ENCODE measurements at places on chromosomes 7 and 10.

GRCh38 chr10:26215935-26216584, 514 bp upstream of the GAD2 start:
- DNase-seq = no peak

GRCh38 chr7:104878577-104878976, 135.4 kb upstream of the KMT2E start:
- no peak for DNase-seq

DNA sequence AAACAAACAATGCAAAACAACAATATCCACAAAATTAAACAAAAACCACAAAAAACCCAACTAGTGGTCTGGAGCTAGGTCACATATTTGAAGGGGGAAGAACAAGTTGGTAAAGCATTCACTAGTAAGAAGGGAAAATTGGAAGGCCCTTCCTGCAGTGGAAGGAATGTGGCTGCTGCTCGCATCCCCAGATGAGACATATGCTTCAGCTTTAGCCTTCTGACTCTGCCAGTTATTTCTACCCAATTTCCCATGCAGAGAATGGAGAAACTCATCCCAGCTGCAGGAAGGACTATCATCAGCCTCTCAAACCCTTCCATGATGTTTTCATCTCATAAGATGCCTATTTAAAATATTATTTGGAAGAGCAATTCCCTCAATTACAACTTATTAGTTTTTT, 176.6 kb downstream of the BMPER start:
- no peak for DNase-seq

GRCh38 chr10:79090134-79090803, 21.5 kb downstream of the ZMIZ1 start:
- DNase-seq = no peak

GRCh38 chr7:151736403-151736909, 140.5 kb downstream of the PRKAG2 start:
- DNase-seq = peak; percentile 86

GRCh38 chr7:144908943-144909556, 73.2 kb upstream of the TPK1 start:
- DNase-seq = no peak

- DNase-seq = no peak
Measured at GRCh38 chr10:35492386-35493195, 112.5 kb upstream of the GJD4 start.

GRCh38 chr10:103693812-103694205, 161.6 kb downstream of the SH3PXD2A start:
- no peak for DNase-seq

DNA sequence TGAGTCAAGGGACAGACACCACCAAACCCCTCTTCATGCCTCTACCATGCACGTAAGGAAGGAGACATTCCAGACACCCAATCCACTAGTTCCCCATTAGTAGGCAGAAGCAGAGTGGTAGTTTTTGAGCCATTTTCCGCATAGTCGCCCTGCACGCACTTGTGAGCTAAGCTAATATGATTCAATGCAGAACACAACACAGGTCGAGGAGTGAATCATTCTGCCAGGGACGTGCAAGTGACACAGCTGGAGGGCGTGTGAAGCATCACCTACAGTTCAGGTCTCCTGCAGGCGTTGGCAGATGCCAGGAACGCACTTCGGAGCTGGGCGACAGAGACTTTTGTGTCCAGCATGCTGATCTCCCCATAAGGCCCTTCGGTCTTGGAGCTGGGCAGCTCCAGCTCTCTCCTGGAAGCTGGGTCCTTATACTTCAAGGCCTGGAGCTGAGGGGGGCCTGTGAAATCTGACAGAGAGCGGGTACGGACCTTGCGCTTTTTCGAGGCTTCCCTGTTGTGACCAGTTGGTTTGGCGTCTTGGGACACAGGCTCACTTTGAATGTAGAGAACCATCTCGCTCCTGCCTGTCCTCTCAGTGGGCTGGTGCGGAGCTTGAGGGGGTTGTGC, 102.4 kb downstream of the SVIL start:
- DNase-seq = no peak

- no peak for DNase-seq
Measured at GRCh38 chr10:14971867-14972448, 12.8 kb downstream of the MEIG1 start.

- no peak for DNase-seq
Measured at GRCh38 chr7:30920021-30920583, 8.4 kb downstream of the AQP1 start.

DNA sequence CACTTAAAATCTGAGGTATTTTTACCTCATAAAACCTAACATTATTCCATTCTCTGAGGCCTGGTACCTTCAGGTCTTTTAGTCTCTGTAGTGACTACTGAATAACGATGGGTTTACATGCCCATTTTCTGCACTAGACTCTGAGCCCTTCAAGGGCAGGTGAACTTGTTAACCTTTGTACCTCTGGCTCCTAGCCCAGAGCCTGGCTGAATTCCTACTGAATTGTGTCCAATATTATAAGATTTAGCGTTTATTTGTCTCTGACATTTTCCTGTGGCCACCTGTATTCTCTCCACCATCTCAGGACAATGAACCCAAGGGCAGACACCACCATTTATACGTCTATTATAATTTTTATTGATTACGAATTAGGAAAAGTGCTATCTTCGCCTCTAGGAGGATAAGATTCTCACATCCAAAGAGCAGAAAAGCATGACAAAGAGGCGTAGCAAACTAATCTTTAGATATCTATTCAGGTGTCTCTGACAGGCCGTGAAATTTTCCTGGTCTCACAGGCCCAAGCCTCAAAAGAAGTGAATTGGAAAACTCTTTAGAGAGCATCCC, 27.9 kb upstream of the HNRNPH3 start:
- no peak for DNase-seq

GRCh38 chr10:110361800-110362456, 57.2 kb upstream of the SMNDC1 start:
- no peak for DNase-seq

DNA sequence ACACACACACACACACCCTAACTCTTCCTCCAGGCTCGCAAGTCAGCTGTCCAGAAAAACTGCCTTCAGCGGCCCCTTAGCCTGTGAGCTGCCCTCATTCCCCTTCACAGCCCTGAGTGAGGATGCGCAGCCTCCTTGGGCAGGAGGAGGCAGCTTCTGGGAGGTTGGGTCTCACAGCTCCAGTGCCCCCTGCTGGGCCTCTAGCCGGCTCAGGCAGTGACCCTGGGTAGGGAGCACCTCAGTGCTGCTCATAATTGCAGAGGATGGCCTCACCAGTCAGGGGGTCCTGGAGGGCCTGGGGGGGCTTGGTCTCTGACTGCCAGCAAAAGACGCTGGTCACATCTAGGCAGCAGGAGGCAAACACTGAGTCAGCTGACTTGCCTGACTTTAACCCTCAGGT, 43.7 kb downstream of the ZNF273 start:
- no peak for DNase-seq

DNA sequence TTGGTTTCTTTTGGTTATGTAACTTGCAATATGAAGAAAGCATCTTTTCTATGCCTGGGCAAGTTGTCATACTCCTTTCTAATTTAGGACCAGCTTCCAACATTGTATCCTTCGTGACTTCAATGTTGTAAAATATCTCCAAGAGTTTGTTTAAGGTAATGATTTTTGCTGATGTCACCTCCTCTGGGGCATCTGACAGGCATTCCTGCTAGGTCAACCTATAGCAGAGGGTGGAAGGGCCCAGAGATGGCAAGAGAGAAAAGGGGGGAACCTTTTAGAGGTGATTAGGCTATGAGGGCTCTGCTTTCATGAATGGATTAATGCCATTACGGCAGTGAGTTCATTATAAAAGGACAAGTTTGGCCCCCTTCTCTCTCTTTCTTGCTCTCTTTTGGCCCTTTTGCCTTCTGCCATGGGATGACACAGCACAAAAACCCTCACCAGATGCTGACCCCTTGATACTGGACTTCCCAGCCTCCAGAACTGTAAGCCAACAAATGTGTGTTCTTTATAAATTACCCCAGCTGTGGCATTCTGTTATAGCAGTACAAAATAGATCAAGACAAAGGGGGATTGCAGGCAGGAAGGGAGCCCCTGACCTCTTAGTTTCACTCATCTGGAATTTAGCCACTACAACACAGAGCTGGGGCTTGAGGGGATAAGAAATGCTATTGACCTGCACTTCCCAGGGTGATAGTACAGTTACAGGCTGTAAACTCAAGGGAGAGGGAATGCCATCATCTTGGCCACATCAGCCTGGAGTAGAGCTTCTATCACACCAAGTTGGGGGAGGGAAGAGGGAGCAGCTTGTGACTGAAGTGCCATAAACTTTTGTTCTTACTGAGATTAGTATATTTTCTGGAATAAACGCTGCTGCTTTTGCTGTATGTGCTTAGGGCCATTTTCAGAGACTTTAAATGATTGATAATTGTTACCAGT, 195.9 kb downstream of the CFTR start:
- no peak for DNase-seq

DNA sequence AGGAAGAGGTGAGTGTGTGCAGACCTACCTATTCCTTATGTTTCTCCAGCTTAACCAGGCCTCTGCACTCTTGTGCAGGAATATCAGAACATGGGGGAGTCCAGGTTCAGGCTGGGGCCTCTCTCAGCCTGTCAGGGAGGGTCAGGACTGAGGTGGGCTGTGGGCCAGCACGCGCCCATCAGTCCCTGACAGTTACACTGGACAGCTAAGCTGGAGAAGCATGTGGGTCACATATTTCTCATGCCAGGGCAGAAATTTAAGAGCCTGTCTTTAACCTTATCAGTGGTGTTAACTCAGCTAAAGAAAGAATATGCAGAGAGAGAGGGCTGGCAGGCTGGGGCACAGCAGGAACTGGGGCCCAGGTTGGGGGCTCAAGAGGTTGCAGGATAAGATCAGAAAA, 8.7 kb upstream of the POLD2 start:
- DNase-seq = no peak

DNA sequence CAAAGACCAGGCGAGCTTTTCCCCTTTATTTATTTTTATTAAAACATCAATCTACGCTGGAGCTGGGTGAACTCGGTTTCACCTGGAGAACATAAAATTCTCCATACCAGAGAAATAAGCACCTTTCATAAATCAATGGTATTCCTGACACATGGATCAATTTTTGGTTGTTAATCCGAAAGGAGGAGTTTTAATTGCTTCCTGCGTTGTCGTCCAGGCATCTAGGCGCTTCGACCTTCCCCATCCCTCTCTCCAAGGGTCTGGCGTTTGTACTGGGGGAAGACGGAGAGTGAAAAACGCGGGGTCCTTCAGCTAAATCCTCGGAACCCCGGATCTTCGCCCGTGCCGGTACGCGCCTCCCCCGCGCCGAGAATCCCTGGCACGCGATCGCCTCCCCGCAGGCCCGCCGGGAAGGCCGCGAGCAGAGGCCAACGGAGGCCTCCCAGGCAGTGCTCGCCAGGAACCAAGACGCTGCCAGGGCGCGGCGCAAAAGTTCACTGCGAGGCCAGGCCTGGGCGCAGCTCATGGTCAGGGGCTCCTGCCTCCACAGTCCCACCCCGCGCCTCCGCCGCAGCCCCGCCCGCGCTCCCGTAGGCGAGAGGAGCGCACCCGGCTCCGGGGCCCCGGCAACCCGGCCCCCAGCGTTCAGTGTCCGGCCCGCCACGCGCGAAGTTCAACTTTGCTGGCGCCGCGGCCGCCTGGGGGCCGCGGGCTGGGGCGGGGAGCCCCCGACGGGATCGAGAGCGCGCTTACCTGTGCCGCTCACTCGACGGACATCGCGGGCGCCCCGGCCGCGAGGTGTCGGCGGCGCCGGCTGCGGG, 8.3 kb upstream of the EBF3 start:
- no peak for DNase-seq

DNA sequence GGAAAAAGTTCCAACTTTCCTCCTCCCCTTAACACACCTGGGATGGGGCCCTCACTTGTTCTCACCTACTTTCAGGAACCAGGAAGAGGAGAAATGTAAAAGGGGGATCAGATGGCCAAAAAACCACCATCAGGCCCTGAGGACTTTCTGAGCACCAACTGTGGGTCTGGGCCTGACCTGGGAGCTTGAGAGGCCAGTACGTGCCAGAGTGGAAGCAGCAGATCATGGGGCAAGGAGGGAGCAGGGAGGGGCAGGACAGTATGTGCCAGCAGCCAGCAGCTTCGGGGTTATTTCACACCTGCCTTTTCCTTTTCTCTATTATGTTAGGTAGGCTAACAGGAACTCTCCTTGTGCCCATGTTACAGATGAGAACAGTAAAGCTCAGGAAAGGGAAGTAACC, 118.8 kb upstream of the UNC5B start:
- DNase-seq = no peak

DNA sequence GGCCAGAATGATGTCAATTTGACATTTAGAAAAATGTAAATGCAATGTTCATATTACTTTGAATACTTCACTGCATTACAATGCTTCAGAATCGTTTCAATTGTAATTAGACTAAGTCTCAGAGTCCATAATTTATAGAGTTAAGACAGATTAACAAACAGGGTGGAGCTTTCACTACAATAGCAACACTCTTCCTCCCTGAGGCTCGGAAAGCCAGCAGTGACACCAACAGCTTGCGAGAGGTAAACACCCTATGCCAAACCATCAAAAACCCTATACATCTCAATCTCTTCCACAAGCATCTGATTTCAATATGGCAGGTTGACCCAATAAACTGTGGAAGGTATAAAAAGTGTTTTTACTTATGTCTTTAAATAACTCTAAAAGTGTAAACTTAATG, 72.2 kb downstream of the DOCK4 start:
- DNase-seq = no peak

DNA sequence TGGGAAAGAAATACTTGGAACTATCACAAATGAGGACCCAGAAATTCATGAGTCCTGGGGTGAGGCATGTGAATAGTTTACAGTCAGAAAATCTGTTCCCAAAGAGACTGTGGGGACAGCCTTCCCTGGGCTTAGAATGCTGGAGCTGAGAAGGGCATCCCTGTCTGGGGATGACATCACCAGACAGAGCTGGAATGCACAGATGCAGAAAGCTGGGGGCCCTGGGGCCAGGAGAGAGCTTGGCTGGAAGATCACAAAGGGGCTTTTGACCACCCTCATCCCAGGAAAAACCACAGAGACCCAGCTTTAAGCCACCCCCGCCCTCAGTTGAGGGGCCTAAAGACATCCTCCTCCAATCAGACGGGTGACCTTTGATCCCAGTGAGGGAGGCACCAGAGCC, 264.5 kb downstream of the PLXNA4 start:
- no peak for DNase-seq

- DNase-seq = no peak
Measured at GRCh38 chr7:47192978-47193377, 388.9 kb downstream of the TNS3 start.

- no peak for DNase-seq
Measured at GRCh38 chr10:85902051-85902450, 464.5 kb downstream of the GRID1 start.
